CD4-positive, alpha-beta T cell treated with Interleukin-17A for 1 hour (primary cell): ENCODE measurements at places on chromosomes 5 and 9.

DNA sequence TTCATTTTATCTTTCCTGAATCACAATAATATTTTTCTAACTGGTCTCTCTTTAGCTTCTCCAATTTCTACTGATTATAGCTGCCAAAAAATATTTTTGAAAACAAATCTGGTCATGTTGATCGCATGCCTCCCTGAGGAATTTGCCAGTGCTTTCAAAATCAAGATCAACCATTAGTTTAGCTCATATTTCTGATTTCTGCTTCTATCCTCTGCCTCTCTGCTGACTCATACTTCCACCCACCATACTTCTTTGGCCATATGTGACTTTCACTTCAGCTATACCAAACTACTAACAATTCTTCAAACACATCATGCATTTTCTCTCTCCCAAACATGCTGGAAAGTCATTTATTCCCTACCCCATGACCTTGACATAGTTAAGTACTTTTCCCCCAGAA lies 636.5 kb downstream of the TLE1 start:
- no peak for DNase-seq

- no peak for DNase-seq
Observed at GRCh38 chr5:110736753-110737152, 2.1 kb upstream of the SLC25A46 start.

- DNase-seq = no peak
Observed at GRCh38 chr9:92035146-92035545, 80.1 kb downstream of the SPTLC1 start.

GRCh38 chr5:158816011-158816696 lies 283.6 kb downstream of the EBF1 start:
- no peak for DNase-seq

- no peak for DNase-seq
Observed at GRCh38 chr5:54281960-54282692, 28.2 kb downstream of the ARL15 start.

- DNase-seq = no peak
Observed at GRCh38 chr5:124998520-124998919, 252.1 kb upstream of the ZNF608 start.

DNA sequence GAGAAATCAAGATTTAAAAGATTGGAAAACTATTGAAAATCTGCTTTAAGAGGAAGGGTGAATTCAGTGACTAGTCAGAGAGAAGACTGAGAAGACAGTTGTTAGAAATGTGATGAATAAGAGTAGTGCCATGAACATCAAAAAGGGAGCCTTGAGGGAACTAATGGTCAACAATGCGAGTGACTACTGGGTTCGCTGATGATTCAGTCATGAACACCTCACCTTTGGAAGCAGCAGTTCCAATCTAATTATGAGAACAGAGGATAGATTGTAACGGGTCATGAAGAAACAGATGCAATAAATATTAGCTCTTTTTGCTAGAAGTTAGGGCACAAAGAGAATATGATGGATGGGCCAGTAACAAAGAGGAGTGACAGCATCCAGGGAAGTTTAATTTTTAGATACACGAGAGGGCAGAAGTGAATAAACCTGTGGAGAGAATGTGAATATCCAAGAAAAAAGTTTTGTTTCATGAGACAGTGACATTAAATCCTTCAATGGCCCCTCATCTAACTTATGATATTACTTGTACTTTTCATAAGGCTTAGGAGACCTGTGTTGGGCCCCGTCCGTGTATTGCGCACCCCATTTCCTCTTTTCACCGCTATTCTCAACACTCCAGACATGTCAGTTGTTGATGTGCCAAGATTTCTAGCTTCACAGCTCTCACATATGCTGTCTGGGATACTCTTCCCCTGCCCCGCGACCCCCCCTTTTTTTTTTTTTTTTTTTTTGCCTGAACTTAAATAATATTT lies 23.5 kb upstream of the IFNE start:
- peak; percentile 6 for DNase-seq

GRCh38 chr5:67193439-67193807 lies 3.2 kb downstream of the CD180 start:
- DNase-seq = no peak

- no peak for DNase-seq
Observed at GRCh38 chr9:108078811-108079210, 589.2 kb upstream of the KLF4 start.

DNA sequence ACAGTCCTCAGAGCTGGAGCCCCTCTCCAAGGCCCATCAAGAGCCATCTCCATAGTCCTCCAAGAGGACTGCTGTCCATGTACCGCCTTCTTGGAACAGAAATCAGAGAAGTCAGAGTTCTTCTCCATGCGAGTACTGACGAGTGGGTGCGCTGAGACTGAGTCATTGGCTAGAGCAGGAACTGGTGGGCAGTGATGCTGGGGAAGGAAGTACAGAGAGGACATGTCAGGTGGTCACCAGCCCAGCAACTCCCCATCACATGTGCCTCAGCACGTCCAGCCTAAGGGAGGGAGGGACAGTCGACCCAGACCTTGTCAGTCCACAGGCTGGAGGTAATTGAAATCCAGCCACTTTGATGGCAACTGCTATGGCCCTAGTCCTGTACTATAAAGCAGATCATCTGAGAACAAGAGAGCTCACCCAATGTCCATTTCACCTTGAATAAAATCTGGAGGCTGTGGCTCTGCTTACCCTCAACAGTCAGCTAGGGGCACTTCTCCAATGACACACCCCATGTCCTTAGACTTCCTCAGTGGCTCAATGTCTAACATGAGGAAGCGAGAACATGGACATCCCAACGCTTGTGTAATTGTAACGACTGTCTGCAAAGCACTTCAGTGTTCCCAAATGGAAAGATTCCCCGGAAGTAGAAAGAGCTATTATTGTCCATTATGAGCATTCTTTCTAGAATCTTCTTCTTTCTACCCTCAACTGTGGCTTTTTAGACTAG lies 15.0 kb upstream of the FBP1 start:
- no peak for DNase-seq

DNA sequence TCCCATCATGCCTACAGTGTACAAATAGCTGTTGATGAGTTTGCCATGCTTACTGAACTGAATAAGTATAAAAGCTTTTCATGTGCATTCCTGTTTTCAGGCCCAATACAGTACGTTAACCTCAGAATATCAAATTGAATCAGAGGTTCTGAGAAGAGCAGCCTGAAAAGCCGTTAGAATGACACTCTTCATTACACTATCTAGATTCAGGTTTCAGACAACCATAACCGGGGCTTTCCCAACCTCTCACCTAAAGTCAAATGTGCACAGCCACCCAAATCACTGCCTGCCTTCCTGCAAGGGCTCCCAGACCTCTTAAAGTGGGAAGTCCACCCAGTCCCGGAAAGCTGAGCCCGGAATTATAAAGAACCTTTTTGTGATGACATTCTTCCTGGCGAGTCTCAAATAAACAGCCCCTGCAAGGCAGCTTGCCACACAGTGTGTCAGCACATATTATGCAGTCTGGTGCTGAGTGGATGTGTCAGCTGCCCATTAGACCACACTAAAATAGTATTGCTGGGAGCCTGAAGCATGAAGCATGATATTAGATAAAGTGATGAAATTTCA lies 245.8 kb downstream of the TLE4 start:
- DNase-seq = no peak

- no peak for DNase-seq
Observed at GRCh38 chr9:20244271-20244670, 378.0 kb downstream of the MLLT3 start.

DNA sequence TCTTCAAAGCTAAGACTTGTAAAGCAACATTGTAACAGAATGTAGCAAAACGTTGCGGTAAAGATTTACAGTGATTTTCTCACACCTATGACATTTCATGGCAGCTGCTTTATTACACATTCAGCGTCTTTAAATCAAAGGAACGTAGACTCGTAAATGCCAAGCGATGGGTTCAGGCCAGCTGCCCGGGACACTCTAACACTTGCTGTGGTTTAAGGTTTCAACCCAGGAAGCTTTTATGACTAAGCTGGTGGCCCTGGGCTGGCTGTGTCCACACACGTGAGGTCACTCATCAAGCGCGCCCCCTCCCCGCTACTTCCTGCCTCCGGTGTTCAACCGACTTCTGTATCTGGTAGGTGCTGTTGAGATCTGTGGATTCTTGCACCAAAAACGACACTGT lies 2.5 kb downstream of the SLC6A18 start:
- DNase-seq = no peak

DNA sequence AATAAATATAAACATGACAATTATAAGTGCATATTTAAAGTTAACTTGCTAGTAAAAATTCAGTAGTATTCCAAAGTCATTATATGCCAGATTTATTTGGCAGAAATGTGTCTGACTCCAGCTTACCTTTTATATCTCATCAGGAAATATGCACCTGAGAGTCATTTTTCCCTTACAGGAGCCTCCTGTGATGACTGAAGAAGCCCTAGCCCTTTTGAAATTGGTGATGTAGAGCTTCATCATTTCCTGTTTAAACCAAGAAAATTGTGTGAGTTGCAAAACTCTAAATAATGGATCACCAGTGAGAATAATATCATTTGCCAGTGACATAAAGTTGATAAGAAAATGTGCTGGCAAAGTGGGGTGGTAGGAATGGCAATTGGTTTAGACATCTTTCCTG lies 42.1 kb upstream of the CTNND2 start:
- no peak for DNase-seq

- no peak for DNase-seq
Observed at GRCh38 chr9:134962065-134962972, 44.6 kb upstream of the FCN1 start.

DNA sequence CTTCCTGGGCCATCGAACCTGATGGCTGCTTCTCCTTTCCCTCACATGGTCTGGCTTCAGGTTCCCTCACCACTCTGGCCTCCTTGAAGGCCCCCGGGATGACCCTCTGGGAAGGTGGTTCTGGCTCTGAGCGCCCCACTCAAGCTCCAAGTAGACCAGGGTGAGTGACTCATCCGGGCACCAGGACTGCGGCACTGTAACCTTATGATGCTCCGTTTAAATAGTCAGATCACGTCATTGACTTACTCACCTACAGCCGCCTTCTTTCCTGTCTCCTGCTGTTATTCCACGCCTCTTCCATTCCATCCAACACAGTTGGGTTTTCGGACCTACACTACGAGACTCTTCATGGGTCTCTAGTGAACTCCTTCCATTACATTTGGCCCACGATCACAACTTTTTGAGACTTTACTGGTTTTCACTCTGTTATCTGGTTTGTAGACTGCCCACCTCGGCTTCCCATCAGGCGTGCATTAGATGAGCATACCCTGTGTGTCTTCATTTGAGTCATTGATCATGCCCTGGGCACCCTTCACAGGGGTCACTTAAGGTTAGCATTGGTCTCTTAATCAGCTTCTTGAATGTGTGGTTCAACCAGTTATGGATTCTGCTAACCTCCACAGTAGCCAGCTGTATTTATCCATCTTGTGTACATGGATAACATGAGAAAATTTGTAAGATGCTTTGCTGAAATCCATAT lies 138.8 kb upstream of the LMX1B start:
- no peak for DNase-seq

- DNase-seq = peak; percentile 56
Observed at GRCh38 chr9:33041432-33042188, 16.5 kb downstream of the DNAJA1 start.
